Activated CD8-positive, alpha-beta memory T cell treated with anti-CD3 and anti-CD28 coated beads, Interleukin-2, amount 50 U/mL, for 4 hours (primary cell): ENCODE measurements at places on chromosomes 3 and 15.

GRCh38 chr3:142645236-142645793 is 49.1 kb downstream of the PLS1 start:
- DNase-seq = no peak

DNA sequence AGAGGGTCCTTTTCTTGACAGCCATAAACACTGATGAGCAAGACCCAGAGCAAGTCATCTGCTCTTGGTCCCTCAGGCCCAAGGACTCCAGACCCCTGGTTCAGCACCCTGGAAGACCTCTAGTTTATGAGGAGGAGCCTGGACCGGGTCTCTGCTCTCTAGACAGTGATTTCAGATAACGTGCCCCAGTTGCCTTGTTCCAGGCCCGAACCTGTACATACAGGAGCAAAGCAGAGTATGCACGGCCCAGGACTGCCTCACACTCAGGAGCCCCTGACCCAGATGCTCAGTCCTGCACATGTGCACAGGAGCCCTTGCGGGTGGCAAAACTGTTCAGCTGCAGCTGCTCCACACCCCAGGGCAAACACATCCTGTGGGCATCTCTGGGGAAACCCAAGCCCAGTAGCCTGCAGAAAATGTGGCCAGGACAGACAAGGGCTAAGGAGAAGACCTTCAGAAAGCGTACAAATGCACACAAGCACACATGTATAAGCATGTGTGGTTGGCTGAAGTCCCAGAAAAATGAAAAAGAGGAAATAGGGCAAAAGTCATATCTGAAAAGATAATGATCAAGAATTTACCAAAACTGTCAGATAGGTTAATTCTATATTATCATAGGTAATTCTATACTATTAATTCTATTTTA is 59.9 kb upstream of the CORO2B start:
- no peak for DNase-seq

DNA sequence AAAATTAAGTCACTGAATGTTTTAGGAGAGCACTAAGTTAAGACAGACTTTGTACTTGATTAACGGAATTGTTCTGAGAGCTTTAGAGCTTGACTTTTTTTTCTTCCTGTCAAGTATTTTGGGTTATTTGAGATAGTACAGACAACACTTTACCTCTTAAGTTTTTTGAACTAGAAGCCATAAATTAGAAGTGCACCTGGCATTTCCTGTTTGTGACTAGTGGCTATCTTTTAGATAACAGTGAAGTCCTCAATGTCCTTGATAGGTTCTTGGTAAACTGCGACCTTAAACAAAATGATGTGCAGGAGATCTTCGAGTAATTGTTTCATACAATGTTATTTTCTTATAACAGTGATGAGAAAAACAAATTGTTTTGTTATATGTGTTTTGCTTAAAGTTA is 213.9 kb downstream of the TP63 start:
- DNase-seq = no peak

GRCh38 chr15:82730022-82730530 is 20.4 kb upstream of the AP3B2 start:
- no peak for DNase-seq
